ENCODE measurements at places on chromosomes 5 and 9.

GRCh38 chr5:103295871-103296270 is 37.3 kb downstream of the MACIR start:
- no peak for DNase-seq

GRCh38 chr5:149381261-149381985 is 2.3 kb upstream of the IL17B start:
- no peak for DNase-seq

- DNase-seq: no peak
Measured at GRCh38 chr5:176413255-176413565, 3.1 kb downstream of the CLTB start.

DNA sequence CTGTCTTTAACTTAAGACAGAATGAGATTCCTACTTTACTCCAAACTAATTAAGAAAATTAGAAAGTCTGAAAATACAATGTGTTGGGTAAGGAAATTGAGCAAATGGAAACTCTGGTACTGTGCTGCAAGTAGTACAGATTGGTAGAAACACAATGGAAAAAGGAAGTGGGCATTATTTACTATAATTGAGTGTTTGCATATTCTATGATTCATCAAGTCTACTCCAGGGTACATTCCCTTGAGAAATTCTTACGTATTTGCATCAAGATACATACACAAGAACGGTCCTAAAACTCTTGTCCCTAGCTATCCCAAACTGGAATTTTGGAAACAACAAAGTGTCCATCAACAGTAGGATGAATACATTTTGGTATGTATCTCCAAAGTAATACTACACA is 123.5 kb upstream of the TARS1 start:
- no peak for DNase-seq

DNA sequence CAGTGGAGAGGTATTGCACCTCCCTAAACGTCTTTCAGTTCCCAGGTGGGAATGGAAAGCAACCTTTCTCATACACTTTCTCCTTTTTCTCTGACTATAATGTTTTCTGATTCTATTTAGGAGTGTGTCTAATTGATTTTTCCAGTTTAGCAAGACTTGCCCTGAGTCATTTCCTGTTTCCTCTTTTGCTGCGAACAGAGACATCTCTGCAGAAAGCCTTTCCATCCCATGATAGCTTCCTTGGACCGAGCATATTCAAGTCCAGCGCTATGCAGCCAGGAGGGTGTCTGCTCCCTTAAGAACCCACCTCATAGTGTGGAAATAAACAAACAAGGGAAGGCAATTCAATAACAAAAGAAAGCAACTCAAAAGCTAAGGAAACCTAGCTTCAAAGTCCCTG is 60.0 kb upstream of the CDH6 start:
- DNase-seq: no peak

DNA sequence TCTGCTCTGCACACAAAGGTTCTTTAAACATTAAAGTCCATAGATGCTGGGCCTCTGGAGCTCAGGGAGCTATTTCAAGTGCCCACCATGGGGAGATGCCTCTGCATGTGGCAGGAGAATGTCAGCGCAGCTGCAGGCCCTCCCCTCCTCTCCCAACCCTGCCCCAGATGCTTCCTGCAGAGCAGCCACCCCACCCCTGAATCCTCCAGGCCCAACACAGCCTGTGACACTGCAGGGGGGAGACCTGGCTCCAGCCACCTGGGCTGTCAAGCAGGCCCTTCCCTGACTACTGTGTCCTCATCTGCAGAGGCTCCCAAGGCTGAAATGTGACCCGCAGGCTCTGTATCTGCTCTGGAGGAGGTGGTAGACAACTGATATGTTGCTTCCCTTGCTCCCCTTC is 213.9 kb downstream of the GABBR2 start:
- DNase-seq: no peak

- DNase-seq: no peak
Measured at GRCh38 chr5:73673161-73673591, 47.2 kb downstream of the ARHGEF28 start.

DNA sequence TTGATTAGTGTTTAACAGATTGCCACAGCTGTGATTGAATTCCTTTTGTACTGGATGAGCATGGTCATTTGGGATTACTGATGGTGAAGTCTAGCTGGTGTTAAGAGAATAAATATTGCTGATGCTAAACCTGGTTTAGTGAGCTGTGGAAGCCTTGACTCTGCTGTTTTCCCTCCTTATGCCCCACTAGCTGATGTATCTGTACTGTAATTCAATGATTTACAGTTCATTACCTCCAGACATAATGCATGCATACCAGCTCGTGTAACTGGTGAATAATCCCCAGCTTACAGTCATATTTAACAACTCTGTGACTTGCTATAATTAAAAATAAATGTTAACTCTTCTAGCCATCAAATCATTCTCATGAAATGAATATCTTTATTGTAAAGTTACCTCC is 1.7 kb upstream of the CMYA5 start:
- DNase-seq: no peak

- DNase-seq: no peak
Measured at GRCh38 chr9:136854113-136854841, 2.1 kb downstream of the MAMDC4 start.

DNA sequence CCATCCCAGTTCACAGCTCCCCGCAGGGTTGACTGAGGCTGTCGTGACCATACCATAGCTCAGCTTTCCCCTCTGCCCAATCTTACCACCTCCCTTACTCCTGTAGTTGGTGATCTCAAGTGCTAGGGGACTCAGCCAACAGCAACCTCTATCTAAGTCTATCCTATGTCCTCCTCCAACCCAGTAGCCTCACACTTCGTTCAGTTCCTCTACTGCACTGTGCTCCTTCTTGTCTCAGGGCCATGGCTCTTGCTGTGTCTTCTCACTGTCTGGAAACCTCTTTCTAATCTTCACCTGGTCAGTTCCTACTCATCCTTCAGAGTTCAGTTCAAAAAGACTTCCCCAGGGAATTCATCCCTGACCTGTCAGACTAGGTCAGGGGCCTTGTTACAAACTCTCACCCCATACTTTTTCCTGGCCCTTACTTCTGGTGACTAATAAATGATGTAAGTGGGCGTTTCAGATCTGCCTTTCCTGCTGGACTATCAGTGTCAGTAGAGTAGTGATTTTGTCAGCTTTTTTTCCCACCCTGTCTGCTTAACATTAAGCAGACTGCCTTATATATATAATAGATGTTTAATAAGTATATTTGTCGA is 53.6 kb upstream of the NR3C1 start:
- no peak for DNase-seq

- no peak for DNase-seq
Measured at GRCh38 chr9:87500491-87501270, 3.0 kb downstream of the DAPK1 start.

GRCh38 chr9:87818308-87818707 is 64.4 kb upstream of the SPATA31E1 start:
- DNase-seq: no peak

- DNase-seq: no peak
Measured at GRCh38 chr9:119175581-119175980, 193.7 kb downstream of the BRINP1 start.

GRCh38 chr5:93407454-93407853 is 173.6 kb downstream of the NR2F1-AS1 start:
- no peak for DNase-seq

DNA sequence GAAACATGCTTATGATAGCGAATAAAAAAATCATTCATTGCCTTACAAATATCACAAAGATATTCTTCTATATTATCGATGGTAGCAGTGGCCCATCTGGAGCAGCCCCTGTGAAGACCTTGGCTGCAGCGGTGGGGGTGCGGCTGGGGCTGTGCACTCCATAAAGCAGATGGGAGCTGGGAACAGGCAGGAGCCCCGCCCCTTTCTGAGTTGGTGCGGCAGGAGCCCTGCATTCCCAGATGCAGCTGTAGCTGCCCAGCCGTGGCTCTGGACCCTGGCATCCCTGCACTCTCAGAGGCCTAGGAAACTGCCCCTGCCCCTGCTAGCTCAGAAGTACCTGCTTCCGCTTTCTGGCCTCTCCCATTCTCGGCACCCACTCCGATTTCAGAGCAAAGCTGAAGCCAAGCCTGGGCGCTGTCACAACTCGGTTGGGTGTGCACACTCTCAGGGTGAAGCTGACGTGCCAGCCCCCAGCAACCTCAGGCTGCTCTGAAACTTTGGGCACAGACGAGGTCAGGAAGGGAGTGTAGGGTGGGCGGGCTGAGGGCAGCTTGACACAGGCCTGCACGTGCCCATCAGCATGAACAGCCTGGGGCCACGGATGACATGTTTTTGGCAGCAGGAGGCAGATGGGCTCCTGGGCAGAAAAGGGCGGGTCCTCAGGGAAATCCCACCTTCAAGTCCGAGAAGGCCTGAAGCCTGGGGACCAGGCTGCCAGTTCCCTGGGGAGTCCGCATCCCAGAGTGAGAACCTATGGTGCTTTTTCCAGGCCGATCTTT is 1440.8 kb upstream of the ACO1 start:
- DNase-seq: no peak

DNA sequence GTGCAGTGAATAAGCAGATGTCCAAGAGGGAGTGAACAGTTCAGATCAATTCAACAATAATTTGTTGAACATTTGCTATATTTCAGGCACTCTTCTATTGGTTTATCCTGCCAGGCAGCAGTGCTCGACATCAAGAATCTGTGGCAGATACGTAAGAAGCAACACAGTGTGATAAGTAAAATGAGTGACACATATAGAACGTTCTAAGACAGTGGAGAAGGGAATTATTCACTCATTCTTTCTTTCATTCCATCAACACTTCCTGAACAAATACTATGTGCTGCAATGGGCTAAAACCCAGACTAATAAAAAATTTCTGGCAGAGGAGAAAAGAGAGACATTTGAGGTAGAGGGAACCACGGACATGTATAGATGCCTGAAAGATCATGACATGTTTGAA is 89.9 kb upstream of the GLIS3 start:
- no peak for DNase-seq

GRCh38 chr5:14272548-14273205 is 129.5 kb downstream of the TRIO start:
- DNase-seq: no peak

DNA sequence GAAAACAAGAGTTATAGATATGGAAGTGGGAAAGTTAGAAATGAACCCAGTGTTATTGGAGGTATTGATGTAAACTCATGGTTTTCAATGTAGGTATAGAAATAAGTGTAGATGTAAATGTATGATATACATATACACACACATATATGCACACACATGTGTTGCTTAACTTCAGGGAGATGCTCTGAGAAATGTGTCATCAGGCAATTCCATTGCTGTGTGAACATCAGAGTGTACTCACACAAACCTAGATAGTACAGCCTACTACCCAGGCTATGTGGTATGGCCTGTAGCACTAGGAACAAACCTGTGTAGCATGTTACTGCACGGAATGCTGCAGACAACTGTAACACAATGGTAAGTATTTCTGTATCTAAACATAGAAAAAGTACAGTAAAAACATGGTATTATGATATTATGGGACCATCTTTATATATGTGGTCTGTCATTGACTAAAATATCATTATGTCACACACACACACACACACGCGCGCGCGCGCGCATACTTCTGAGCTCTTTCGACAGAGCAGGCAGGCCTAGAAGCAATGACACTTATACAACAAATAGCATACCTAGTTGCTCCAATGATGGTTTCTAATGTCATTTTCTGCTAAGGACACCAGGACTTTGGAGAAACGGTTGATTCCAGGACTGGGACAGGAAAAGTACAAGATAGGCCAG is 86.6 kb downstream of the MACROH2A1 start:
- DNase-seq: no peak

- no peak for DNase-seq
Measured at GRCh38 chr9:82467436-82467835, 478.9 kb downstream of the SPATA31D1 start.

DNA sequence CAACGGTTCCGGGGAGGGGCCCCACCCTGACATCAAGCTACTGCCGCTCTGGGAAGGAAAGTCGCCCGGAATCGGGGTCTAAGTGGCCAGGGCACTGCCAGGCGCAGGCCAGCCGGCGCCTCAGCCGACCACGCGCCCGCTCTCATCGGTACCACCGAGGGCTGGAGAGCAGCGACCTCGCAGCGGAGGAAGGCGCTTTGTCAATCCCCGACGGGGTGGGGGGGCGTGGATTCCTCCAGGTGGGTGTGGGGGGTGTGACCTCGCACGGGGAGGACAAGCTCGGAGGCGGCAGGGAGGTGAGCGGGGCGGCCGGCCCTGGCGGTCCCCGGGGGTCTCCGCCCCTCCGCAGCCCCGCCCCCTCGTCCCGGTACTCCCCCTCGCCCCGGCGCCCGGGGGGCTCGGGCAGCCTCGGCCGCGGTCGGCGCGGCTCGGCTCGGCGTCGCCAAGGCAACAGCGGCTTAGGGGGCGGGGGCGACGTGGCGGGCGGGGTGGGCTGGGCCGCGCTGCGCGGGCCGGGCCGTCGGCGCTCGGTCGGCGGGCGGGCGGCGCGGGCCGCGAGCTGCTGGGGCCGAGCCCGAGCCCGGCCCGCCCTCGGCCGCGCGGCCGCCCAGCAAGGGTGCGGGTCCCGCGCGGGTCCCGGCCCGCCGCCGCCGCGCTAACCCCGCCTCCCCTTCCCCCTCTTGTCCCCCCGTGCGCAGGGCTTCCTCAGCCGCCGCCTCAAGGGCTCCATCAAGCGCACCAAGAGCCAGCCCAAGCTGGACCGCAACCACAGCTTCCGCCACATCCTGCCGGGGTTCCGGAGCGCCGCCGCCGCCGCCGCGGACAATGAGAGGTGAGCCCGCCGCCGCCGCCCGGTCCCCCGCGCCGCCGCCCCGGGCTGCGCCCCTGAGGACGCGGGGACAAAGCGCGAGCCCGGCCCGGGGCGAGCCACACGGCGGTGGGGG is 47.5 kb downstream of the DAB2IP start:
- peak; percentile 35 for DNase-seq

DNA sequence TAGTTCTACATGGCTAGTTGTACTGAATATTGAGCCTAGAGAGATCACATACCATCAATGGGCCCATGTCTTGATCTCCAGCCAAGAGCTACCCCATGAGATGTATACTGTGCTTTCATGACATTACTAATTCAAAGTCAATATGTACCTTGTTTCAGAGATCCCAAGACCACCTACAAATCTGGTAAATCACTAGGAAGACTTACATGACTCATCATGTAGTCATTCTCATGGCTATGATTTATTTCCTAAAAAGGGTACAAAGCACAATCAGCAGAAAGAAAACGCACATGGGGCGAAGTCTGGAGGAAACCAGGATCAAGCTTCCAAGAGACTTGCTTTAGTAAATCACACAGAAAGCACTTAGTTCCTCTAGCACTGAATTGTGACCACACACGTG is 103.0 kb downstream of the PCSK5 start:
- DNase-seq: no peak

- no peak for DNase-seq
Measured at GRCh38 chr5:43376496-43377140, 35.6 kb downstream of the CCL28 start.

- DNase-seq: no peak
Measured at GRCh38 chr9:83469722-83470121, 68.5 kb downstream of the FRMD3 start.

DNA sequence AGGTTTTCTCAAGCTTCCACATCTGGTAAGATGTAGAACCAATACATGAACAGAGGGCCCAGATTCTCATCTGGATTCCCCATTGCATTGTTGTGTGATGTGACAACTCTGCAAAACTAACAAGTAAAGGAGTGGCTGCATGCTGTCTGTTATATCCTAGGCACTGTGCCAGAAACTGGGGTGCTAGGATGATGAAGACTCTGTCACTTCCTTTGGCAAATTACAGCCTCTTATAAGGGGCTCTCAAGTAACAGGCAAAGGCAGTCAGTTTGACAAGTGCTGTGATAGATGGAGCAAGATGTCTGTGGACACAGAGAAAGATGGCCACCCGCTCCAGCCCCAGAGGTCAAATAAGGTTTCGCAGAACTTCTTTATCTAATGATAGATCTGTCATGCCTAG is 115.7 kb downstream of the PAPPA start:
- no peak for DNase-seq

- DNase-seq: no peak
Measured at GRCh38 chr5:96146675-96147074, 185.0 kb upstream of the ELL2 start.
